ENCODE measurements at places on chromosomes 4 and X.
A peak's percentile ranks its signal among the peaks of the same experiment; 100 is the strongest.

- DNase-seq, result no peak
Observed at GRCh38 chr4:73727685-73728084, 12.7 kb upstream of the CXCL8 start.

DNA sequence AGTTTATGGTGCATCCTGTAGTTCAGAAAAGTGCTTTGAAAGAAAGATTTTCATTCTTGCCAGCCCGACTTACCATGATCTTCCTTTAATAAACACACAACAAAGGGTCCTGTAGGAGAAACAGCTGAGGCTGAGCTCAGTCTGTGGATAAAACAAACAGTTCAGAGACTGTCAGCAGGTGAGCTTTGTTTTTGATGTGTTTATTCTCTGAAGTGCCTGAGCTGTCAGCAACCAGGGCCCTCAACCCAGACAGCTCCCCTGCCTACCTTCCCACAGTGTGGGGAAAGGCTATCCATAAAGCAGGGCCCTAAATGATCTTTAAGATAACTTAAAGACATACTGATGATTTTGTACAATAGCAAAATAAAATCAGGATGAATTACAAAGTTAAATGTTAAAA lies 459.2 kb upstream of the GALNT7 start:
- DNase-seq, result no peak

DNA sequence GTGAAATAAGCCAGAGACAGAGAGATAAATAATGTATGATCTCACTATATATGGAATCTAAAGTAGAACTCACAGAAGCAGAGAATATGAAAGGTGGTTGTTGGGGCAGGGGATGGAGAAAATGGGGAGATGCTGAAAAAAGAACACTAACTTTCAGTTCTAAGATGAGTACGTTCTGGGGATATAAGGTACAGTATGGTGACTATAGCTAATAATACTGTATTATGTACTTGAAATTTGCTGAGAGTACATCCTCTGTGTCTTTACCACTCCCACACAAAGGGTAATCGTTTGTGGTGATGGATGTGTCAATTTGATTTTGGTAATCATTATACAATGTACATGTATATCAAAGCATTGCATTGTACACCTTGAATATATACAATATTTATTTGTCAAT lies 6.6 kb downstream of the FBXL5 start:
- DNase-seq, result no peak

GRCh38 chr4:56657128-56657527 lies 24.0 kb downstream of the HOPX start:
- no peak for DNase-seq

DNA sequence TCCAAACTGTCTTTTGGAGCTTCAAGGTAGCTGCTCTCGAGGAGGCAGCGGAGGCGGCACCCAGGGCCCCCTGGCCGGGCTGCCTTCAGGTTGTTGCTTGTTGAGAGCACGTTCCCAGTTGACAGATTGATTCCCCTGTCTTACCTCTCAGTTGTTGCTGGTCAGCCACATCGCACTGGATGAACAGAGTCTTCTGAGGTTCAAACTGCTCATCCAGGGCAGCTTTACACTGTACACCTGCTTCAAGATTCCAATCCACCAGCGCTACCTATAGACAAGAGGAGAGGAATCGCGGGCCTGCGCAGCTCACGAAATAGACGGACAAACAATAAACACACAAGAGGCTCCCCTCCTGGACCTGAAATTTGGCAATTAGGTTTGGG lies 497 bp downstream of the HPGD start:
- DNase-seq, result peak; percentile 63

DNA sequence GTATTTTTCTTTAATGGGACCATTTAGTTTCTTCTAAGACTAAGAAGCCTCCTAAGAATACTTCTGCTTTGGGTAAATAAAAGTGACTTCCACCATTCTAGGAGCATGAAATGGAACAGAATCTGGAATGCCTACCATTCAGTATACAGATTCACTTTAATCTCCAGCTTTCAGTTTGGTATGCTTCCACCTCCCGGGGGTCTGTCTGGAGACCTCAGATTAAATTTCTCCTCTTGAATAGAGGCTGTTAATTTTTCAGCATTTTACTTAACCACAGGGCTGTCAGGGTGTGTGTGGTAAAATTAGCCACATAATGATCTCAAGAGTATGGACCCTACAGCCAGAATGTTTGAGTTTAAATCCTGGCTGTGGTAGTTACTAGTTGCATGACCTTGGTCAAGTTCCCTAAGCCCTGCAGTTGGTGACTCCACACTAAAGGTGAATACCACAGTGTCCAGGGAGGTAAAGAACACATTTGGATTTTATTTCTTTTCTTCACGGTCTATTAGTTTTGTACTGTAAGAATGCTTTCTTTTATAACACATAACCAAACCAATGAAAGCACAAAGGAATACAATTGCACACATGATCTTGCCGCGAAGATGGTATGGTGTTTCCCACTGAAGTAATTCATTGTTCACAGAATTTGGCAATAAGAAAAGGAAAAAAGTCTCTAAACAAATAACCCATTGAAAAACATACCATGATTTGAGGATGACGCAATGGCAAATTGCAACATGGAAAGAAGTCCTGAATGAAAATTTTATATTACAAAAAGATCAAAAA lies 37.3 kb upstream of the TRIM2 start:
- DNase-seq, result no peak

DNA sequence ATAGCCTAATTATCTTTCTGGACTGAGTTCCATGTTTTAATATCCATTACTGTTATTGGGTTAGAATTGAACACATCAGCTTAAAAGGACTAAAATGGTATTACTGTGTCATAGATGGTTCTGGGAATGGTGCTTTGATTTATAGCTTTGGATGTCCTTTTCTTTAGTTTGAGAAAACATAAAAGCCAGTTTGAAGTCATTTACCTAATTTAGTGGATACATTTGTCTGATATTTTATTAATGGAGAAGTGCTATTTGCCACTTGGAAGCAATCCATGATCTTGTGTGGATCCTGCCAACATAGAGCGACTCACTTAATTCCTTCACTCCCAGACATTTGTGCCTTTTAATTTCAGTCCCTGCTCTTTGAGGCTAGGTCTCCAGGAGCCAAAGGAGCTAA lies 212.4 kb upstream of the PACRGL start:
- DNase-seq, result no peak

DNA sequence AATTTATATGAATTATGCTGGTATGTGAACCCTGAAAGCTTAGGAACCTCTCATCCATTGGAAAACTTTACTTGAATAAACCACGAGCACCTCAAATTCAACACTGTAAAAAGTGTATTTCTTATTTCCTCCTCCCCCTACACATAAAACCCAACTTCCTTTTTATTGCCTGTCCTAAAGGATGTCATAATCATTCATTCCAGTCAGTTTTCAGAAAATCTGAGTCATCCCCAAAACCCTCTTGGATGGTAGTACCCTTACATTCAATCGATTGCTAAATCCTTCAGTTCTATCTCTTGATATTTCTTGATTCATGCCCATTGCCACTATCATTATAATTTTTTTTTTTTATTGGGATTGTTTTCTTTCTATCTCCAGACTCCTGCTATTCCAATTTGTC lies 91.1 kb upstream of the ATP8A1 start:
- DNase-seq, result no peak

- DNase-seq, result no peak
Observed at GRCh38 chr4:63788271-63788670, 621.0 kb downstream of the TECRL start.

- DNase-seq, result no peak
Observed at GRCh38 chr4:112436987-112437386, 79.0 kb downstream of the NEUROG2 start.

- no peak for DNase-seq
Observed at GRCh38 chr4:185039508-185040273, 21.4 kb downstream of the HELT start.

- no peak for DNase-seq
Observed at GRCh38 chr4:54473798-54474197, 184.0 kb upstream of the KIT start.

Measured in left forelimb (tissue), 1 donor.